Activated CD4-positive, alpha-beta T cell treated with anti-CD3 and anti-CD28 coated beads, Interleukin-2, amount 50 U/mL, for 4 hours (primary cell): ENCODE measurements at places on chromosomes 5 and 9.
A peak's percentile ranks its signal among the peaks of the same experiment; 100 is the strongest.

DNA sequence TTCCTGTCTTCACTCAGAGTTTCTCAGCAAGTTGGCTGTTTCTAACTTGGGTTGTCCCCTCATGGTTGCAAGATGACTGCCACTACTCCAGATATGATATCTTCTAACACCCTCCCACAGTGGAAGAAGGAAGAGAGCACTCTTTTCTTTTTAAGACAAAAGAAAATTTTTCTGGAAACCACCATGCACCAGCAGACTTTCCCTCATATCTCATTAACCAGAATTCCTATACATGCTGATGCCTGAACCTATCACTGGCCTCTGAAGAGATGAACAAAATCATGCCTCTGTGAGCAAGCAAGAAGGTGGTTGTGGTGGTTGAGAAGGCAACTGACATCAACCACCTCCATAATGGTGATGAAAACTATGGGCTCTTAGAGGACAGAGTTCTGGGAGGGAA is 56.8 kb downstream of the FEM1C start:
- no peak for DNase-seq

- peak; percentile 26 for DNase-seq
These were observed 724 bp downstream of the TCERG1 start for GRCh38 chr5:146447734-146448380.

DNA sequence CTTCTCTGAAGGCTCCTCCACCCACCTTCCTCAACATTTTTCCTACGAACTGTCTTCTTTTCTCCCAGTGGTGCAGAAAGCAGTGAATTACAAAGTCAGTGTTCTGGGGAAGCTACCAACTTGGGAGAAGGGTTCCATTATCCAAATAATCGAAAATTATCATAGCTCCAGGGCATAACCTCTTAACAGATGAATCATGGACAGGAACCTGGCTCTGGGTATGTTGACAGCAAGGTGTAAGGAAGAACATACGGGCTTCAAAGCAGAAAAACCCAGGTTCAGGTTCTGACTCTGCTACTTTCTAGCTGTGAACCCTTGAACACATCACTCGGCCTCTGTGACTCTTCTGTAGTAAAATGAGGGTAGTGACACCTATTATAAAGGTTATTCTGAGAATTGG is 351.3 kb downstream of the ENC1 start:
- DNase-seq = no peak

DNA sequence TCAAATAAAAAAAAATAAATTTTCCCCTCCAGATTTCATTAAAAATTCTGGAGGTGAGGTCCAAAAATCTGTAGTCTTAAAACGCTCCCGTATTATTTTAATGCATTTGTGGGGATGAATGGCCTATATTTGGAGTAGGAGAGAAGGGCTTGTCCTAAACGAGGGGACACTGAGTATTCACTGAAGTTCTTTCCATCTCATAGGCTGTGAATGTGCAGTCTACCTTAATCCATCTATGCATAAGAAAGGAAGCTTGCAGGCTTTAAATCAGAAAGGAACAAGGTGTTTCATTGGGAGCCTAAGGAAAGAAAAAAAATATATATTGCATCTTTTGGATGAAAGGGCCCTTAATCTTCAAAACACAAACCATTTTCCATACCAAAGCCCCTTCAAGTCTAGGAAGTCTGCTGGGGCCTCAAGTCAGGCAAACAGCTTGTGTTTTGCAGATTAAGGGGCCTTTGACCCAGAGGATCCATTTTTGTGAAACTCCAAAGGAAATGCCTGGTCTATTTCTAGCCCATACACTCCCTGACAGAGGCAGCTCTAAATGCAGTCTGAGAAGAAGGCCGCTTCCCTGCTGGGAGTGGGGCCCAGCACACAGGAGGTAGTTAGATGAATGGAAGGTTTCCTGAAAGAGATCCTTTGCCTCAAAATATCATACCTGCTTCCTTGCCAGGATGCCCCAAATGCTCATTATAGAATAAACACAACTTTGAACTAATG is 35.6 kb downstream of the BRINP1 start:
- DNase-seq = no peak

DNA sequence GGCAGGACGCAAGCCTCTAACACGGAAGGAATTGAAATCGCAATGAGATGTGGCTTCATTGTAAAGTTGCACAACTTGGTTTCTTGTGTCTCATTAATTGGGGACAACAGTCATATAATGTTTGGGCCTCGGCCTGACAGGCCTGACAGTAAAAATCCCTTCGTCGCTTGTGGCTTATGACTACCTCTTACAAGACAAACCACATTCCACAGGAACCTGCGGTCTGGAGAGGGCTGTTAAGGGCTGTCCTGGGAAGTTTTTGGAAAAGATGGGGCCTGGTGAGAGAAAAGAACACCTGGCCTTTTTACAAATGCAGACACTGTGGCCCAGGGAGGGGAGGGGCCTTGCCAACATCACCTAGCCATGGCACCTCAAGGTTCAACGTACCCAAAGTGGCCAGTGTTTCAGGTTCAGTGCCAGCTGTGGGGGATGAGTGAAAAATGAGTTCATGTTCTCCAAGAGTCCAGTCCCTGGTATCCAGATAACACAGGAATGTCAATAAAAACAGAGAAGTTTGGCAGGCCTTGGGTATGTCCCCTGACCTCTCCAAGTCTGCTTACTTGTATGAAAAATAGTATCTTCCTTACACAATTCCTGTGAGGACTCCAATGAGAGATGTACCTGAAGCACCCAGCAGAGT is 22.2 kb downstream of the SHB start:
- DNase-seq = no peak

GRCh38 chr5:142508591-142508990 is 177.3 kb downstream of the FGF1 start:
- no peak for DNase-seq

GRCh38 chr9:97854696-97855485 is 1.9 kb downstream of the FOXE1 start:
- no peak for DNase-seq

GRCh38 chr5:72296256-72296655 is 23.8 kb downstream of the MRPS27 start:
- no peak for DNase-seq

GRCh38 chr5:180631549-180632383 is 17.6 kb downstream of the FLT4 start:
- no peak for DNase-seq

- DNase-seq = no peak
These were observed at the start of gene FYB1 for GRCh38 chr5:39219437-39219836. TSS of gene FYB1 (minus strand) at chr5:39219563. CDS start at chr5:39202960, 16,603 bp downstream.

DNA sequence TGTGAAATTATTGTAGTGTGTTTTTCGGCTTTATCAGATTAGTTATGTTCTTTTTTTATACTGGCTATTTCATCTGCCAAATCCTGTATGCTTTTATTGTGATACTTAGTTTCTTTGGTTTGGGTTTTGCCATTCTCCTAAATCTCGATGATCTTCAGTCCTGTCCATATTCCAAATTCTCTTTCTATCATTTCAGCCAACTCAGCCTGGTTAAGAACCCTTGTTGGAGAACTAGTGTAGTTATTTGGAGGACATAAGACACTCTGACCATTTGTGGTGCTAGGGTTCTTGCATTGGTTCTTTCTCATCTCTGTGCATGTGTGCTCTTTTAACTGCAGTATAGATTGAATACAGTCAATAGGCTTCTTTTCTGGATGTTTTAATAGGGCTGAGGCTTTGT is 187.0 kb upstream of the CCNH start:
- DNase-seq = no peak

GRCh38 chr5:95081982-95082381 is 202.9 kb downstream of the MCTP1 start:
- no peak for DNase-seq

GRCh38 chr5:14193496-14193895 is 50.4 kb downstream of the TRIO start:
- DNase-seq = no peak

DNA sequence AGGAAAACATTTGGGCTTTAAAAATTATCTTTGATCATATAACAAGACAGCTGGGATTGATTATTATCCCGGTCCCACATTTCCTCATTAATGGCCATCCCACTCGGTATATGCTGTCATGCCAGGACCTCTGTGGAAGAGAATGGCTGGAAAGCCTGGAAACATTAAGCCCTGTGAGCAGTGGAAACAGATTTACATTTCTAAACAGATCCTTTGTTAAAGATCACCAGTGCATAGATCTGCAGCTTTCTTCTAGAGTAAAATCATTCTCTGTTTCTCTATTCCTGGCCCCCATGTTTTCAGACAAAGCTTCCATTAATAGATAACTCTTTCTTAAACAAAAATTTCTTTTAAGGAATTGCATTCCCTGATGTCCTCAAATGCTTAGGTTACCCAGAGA is 152.2 kb downstream of the CAVIN4 start:
- no peak for DNase-seq

- no peak for DNase-seq
These were observed 291.4 kb downstream of the ARHGEF28 start for GRCh38 chr5:73917433-73917832.

DNA sequence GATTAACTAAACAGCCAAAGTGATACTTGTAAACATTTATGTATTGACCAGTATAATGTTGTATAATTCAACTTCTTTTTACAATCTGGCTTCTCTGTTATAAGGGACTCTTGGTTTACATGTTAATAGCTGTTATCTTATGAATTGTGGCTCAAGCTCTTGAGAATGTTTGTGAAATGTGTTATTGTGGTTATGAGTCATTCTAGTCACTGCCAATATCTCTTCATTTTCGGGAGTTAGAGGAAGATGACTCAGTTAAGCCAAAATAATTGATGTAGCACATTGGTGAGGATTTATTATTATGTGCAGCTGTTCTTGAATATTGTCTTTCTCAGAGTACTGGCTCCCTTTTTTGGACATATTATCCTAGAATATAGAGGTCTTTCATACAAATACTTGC is 655.2 kb upstream of the RIOK2 start:
- DNase-seq = no peak

DNA sequence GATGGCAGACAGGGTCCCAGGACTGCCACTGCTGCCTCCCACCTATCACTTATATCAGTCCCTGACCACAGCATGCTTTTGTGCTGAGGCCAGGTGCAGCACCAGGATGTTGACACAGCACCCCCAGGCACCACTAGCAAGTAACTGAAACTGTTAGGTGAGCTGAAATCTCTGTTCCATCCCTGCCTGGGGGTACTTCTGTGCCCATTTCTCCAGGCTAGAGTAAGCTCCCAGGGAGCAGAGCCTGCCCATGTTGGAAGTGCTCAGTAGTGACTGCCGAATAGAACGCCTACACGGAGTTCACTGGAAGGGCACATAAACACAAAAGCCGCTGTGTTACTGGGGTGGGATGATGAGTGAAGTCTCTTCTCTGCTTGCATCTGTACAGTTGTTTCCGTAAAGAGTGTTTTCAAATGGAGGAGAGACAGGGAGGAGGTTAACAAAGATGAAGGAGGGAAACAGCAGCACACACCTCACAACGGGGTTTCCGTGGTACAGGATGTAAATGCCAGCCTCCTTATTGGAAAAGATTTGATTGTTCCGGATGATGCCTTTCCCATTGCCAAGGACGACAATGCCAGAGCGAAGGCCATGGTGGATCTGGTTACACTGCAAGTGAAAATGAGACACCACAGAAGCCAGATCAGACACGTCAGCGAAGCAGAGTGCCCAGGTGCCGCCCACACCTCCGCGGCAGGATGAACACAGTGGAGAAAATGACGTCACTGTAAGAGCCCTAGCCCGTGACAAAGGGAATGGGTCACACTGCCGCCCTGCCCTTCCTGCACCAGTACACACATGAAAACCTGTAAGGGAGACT is 43.1 kb downstream of the POLR1E start:
- DNase-seq = peak; percentile 75

DNA sequence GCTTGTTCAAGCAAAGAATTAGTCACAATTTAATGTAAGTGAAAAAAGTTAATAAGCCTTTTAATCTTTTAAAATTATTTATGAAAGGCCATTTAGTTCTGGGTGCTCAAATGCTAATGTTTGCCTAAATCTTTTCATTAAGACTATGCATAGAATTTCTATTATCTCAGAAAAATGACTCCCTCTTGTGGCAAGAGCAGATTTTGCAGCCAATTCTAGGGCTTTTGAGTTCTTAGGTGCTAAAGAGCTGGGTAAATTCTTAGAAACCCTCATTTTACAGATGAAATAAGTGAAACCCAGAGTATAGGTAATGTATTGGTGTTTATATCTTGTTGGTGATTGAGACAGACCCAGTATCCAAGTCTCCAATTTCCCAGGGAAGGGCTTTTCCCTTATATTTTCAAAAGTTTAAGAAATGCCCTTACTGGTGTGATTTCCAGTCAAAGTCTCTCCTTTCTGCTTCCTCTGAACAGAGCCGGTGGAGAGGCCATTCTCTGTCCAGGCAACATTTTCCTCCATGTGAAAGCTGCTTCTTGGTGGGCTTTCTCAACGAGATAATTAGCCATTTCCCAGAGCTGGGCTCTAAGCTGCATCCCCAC is 24.1 kb upstream of the PCSK5 start:
- DNase-seq = peak; percentile 25

- DNase-seq = no peak
These were observed 1024.8 kb downstream of the TLE1 start for GRCh38 chr9:80664327-80665210.

DNA sequence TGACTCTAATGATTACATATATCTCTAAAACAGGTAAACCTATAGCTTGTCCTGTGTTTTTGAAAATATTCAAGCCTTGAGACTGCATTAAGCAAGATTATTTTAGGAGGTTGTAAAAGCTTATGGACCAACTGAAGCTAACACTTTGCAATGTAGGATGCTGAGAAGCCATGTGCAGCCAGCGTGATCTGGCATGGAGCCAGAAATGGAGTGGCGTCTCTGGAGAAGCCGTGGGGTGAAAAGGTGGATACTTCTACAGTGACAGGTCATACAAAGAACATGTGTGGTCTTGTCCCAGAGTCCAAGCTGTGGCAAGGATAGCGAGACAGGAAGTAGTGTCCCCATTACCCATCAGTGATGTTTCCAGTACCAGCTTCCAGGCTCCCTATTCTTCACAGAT is 100.8 kb upstream of the CD180 start:
- no peak for DNase-seq

GRCh38 chr9:87497604-87498045 is at the start of gene DAPK1:
TSS of gene DAPK1 (plus strand) at chr9:87497867. CDS start at chr9:87499078, 1,211 bp downstream.
- no peak for DNase-seq

DNA sequence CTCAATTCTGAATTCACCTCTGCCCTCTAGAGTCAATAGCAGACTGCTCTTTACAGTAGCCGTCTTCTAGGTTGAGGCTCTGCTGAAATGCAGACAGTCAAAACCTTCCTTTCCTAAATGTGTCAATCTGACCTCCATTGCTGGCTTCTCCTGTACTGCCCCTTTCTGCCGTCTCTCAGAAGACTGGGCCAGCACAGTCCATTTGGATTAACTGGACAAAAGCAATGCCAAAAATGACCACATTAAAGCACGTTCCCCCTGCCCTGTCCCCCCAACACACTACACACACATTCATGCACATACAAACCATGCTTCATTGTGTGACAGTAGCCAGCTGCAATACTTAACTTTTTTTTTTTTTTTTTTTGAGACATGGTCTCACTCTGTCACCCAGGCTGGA is 130.2 kb upstream of the LIFR start:
- DNase-seq = no peak

GRCh38 chr5:157516006-157516405 is 56.0 kb downstream of the NIPAL4 start:
- DNase-seq = no peak

GRCh38 chr9:14104496-14104895 is 209.4 kb downstream of the NFIB start:
- no peak for DNase-seq

GRCh38 chr9:131046581-131047202 is 37.7 kb downstream of the LAMC3 start:
- DNase-seq = peak; percentile 60
